ENCODE measurements at places on chromosomes 5 and 9. TPM values are rescaled to one million over a fixed set of nuclear protein-coding genes. Genes with fewer than 3 reads are reported as not detected.
A peak's percentile ranks its signal among the peaks of the same experiment; 100 is the strongest.

GRCh38 chr9:18488886-18489285, 14.9 kb downstream of the ADAMTSL1 start:
- no peak for DNase-seq
- H3K4me3 ChIP-seq: no peak overlapping the region
- H3K4me1 ChIP-seq: no peaks in the 10 kb centered on the region
- H3K36me3 ChIP-seq: no peaks in the 10 kb centered on the region
- no peak overlapping the region for H3K27ac ChIP-seq

- no peaks in the 10 kb centered on the region for H3K4me1 ChIP-seq
- no peaks in the 10 kb centered on the region for H3K27me3 ChIP-seq
- no peaks in the 10 kb centered on the region for H3K36me3 ChIP-seq
- DNase-seq: no peak
These were observed 37.8 kb downstream of the FAM78A start for GRCh38 chr9:131238402-131239021.

DNA sequence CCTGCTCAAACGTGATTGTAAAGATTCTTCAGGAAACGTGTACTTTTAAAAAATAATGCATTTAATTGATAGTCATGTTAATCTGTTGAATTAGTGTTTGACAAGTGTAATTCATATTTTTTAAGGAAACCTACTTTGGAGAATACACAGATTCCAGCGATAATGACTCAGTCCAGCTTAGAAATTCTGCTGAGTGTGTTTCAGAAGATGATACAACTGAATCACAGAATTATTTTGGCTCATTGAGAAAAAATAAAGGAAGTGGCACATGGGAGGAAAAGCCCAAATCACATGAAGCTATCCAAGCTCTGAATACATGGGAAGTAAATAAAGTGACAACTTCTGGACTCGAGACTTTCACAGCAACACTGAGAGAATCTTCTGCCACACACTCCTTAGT, 37.8 kb downstream of the ICE1 start:
- H3K4me1 ChIP-seq: no peaks in the 10 kb centered on the region
- DNase-seq: no peak
- H3K36me3 ChIP-seq: peaks cover 30% of the 10 kb centered on the region
- no peak overlapping the region for H3K27ac ChIP-seq
- H3K27me3 ChIP-seq: no peaks in the 10 kb centered on the region
- H3K4me3 ChIP-seq: no peak overlapping the region

DNA sequence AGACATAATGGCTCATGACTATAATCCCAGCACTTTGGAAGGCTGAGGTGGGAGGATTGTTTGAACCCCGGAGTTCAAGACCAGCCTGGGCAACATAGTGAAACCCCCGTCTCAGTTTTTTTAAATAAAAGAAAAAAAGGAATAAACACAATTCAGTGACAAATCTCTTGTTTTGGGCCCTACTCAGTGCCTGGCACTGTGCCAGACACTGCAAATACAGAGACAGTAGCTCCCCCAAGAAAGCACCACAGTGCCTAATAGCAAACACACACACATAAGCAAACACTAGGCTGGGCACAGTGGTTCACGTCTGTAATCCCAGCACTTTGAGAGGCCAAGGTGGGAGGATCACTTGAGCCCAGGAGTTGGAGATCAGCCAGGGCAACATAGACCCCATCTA, 49.7 kb upstream of the GRHPR start:
- no peak overlapping the region for H3K27ac ChIP-seq
- no peak for DNase-seq
- peaks cover 8% of the 10 kb centered on the region for H3K36me3 ChIP-seq
- H3K4me1 ChIP-seq: no peaks in the 10 kb centered on the region
- H3K27me3 ChIP-seq: peaks cover 37% of the 10 kb centered on the region

GRCh38 chr5:68240771-68241170, 25.2 kb downstream of the PIK3R1 start:
- peaks cover 6% of the 10 kb centered on the region for H3K36me3 ChIP-seq
- no peak overlapping the region for H3K27ac ChIP-seq
- H3K4me1 ChIP-seq: peaks cover 27% of the 10 kb centered on the region
- H3K4me3 ChIP-seq: no peak overlapping the region
- no peak for DNase-seq

DNA sequence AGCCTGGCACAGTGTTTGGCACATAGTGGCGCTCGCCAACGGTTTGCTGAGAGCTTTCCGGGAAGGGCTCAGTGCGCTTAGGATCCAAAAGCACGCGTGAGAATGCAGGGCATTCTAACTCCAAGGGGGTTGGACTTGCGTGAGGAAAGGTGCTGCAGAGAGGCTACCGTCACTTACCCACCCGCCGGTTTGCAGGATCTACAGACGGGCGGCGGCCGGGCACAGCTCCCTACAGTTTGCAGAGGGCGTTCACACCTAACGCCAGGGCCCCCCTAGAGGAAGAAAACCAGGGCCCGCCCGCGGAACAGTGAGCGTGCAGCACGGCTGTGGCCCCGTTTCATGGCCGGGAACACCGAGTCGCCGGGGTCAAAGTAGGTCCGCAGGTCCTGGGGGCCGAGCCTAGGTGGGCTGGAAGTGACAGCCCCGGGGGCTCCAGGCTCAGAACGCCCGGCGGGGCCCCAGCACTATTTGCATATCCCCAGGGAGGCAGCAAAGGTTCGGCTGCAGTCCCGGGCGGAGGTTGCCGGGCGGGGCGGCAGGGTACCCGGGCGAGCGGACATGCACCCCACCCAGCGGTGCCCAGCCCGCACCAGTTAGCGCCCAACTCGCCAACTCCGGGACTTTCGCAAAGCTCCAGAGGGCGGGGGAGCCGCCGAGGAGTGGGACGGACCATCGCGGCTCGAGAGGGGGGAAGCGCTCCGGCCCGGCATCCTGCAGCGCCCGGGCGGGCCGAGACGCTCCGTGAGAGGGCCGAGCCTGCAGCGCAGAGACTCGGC, 526 bp upstream of the GALNT10 start:
- peak overlapping the region; percentile 92 for H3K4me3 ChIP-seq
- peaks cover 14% of the 10 kb centered on the region for H3K27me3 ChIP-seq
- peak; percentile 89 for DNase-seq
- H3K36me3 ChIP-seq: peaks cover 30% of the 10 kb centered on the region

GRCh38 chr9:89418882-89419640, 78.9 kb downstream of the SEMA4D start:
- no peak for DNase-seq
- H3K4me3 ChIP-seq: no peak overlapping the region
- no peaks in the 10 kb centered on the region for H3K4me1 ChIP-seq
- H3K36me3 ChIP-seq: no peaks in the 10 kb centered on the region
- H3K27ac ChIP-seq: no peak overlapping the region
- H3K27me3 ChIP-seq: no peaks in the 10 kb centered on the region

GRCh38 chr9:129028192-129028966, at the start of gene SH3GLB2:
SH3GLB2 (minus strand) TSS chr9:129028331; CDS start chr9:129028154, 177 bp downstream.
- H3K4me1 ChIP-seq: no peaks in the 10 kb centered on the region
- H3K27me3 ChIP-seq: no peaks in the 10 kb centered on the region
- H3K36me3 ChIP-seq: peaks cover 10% of the 10 kb centered on the region
- peak within 1 kb of the TSS; percentile 83 for H3K4me3 ChIP-seq

DNA sequence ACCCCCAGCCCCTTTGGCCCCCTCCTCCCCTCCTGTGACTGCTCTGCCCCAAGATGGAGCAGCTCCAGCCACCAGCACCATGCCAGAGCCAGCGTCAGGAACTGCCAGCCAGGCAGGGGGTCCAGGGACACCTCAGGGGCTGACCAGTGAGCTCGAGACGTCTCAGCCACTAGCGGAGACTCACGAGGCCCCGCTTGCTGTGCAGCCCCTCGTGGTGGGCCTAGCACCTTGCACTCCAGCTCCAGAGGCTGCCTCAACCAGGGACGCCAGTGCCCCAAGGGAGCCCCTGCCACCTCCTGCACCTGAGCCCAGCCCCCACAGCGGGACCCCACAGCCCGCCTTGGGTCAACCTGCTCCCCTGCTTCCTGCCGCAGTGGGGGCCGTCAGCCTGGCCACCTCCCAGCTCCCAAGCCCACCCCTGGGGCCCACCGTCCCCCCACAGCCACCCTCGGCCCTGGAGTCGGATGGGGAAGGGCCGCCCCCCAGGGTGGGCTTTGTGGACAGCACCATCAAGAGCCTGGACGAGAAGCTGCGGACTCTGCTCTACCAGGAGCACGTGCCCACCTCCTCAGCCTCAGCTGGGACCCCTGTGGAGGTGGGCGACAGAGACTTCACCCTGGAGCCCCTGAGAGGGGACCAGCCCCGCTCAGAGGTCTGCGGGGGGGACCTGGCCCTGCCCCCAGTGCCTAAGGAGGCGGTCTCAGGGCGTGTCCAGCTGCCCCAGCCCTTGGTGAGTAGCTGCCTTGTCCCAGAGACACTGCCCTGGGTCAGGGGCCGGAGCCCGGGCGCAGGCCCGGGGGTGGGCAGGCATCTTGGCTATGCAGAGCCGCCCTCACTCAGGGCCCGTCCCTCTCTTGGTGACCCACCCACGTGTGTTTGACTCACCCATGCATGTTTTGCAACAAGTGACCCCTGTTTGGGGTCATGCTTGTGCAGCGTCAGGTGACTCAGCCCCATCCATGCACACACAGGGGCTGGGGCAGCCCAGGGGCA, 105.2 kb downstream of the WNK2 start:
- no peak overlapping the region for H3K27ac ChIP-seq
- H3K4me3 ChIP-seq: no peak overlapping the region

The OLFML2A gene
- total RNA-seq: 0.88 TPM

DNA sequence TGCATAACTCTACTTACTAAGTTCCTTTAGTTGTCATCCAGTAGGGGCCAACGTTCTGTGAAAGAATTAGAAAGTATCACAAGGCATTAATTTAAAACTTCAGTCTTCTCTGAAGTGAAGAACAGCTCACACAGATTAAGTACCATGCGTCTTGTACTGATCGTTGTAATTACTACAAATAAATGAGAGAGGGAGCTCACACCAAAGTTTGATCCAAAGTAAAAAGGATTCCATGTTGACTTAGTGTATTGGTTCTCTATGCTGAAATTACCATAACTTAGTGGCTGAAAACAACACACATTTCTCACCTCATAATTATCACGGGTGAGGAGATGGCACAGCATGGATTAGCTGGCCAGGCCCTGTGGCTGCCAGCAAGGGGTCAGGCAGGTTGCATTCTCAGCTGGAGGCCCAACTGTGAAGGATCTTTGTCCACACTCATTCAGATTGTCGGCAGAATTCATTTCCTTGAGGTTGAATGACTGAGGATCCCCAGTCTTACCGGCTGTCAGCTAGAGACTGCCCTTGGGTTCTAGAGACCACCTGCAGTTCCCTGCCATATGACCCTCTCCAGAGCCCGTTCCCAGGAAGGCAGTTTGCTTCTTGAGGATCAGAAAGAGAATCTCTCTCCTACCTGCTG, 169.1 kb downstream of the YTHDC2 start:
- peaks cover 21% of the 10 kb centered on the region for H3K27me3 ChIP-seq
- DNase-seq: no peak
- no peak overlapping the region for H3K27ac ChIP-seq

The TESK1 gene
- 24.6 TPM for total RNA-seq

The FOXD4L3 gene
- 1.2 TPM for total RNA-seq

The SHISAL2B gene
- total RNA-seq: not detected

- H3K36me3 ChIP-seq: no peaks in the 10 kb centered on the region
- no peaks in the 10 kb centered on the region for H3K27me3 ChIP-seq
- no peak overlapping the region for H3K27ac ChIP-seq
- DNase-seq: no peak
- H3K4me1 ChIP-seq: no peaks in the 10 kb centered on the region
These were observed 608.7 kb upstream of the FAM174A start for GRCh38 chr5:99926463-99926862.

The MEIKIN gene
- not detected for total RNA-seq

GRCh38 chr9:4838189-4838546, 45.4 kb downstream of the RCL1 start:
- DNase-seq: no peak
- peaks cover 31% of the 10 kb centered on the region for H3K4me1 ChIP-seq

The GARNL3 gene
- 2.8 TPM for total RNA-seq

DNA sequence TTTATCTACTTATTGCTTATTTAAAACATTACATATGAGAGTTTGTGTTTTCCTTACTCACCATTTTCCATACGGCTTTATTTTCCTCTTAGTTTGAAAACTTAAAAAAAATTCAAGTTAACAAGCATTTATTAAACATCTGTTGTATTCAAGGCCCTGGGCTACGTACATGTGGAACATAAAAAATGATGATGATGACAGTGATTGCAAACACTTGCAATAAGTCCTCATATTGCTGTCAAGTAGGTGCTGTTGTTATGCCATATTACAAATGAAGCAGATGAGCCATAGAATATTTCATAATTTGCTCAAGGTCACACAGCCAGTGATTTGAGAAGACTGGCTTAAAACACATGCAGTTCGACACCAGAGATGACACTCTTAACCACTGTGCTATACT, 180.6 kb downstream of the COMMD10 start:
- no peak overlapping the region for H3K4me3 ChIP-seq
- H3K36me3 ChIP-seq: no peaks in the 10 kb centered on the region
- no peak overlapping the region for H3K27ac ChIP-seq
- no peaks in the 10 kb centered on the region for H3K4me1 ChIP-seq
- H3K27me3 ChIP-seq: no peaks in the 10 kb centered on the region
- no peak for DNase-seq

The S100Z gene
- not detected for total RNA-seq

GRCh38 chr9:93464395-93464794, 11.0 kb upstream of the FAM120AOS start:
- no peaks in the 10 kb centered on the region for H3K27me3 ChIP-seq
- H3K27ac ChIP-seq: peak overlapping the region; percentile 50
- DNase-seq: no peak

GRCh38 chr5:160287378-160288051, 24.8 kb downstream of the CCNJL start:
- H3K4me3 ChIP-seq: no peak overlapping the region
- peaks cover 6% of the 10 kb centered on the region for H3K36me3 ChIP-seq
- no peak overlapping the region for H3K27ac ChIP-seq
- peaks cover 45% of the 10 kb centered on the region for H3K4me1 ChIP-seq

DNA sequence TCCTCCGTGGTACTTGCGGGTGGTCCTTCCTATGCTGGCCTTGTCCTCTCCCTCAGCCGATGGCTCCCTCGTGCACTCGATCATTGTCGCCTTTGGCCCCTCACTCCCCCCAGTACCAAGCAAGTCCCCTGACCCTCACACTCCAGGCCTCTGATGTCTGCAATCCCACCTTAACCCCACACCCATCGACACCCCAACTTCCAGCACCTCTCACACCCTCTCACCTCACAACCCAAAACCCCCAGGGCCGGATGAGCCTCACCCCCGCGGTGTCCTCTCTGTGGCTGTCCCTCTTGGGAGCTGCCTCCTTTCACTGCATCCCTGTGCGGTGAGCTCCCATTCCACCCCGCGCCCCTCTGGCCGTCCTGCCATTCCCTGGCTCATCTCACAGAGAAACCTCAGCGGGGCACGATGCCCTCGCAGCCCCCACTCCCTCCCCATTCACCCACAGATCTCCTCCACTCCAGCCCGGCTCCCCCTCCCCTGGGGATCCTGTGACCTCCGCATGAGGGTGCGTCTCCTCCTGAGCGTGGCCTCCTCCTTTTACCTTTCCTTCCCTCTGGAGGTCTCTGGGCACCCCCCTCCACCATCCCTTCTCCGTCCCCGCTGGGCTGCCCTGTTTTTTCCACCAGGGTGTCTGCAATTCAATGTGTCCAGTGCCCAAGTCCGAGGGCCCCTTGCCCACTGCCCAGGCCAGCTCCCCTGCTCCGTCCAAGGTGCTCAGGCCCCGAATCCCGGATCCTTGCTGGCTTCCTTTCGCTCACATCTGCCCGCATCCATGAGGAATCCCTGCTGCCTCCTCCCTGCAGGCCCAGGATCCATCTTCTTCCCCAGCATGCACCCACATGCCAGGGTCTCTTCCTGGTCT, 15.8 kb upstream of the RNU6ATAC start:
- H3K36me3 ChIP-seq: peaks cover 4% of the 10 kb centered on the region
- peaks cover 79% of the 10 kb centered on the region for H3K27me3 ChIP-seq
- no peak overlapping the region for H3K4me3 ChIP-seq
- no peak overlapping the region for H3K27ac ChIP-seq

- no peak overlapping the region for H3K27ac ChIP-seq
- H3K36me3 ChIP-seq: no peaks in the 10 kb centered on the region
- no peaks in the 10 kb centered on the region for H3K27me3 ChIP-seq
- peak; percentile 52 for DNase-seq
These were observed 69.0 kb downstream of the MVB12B start for GRCh38 chr9:126395439-126396212.
